ENCODE measurements at places on chromosomes 16 and 17.

GRCh38 chr17:56436142-56436541 is 157.4 kb upstream of the NOG start:
- DNase-seq: no peak
- no peak overlapping the region for H3K27ac ChIP-seq
- H3K4me1 ChIP-seq: no peaks in the 10 kb centered on the region
- no peaks in the 10 kb centered on the region for H3K36me3 ChIP-seq
- H3K4me3 ChIP-seq: no peak overlapping the region

GRCh38 chr17:50439008-50439407 is 13.0 kb downstream of the ACSF2 start:
- no peak for DNase-seq
- no peaks in the 10 kb centered on the region for H3K4me1 ChIP-seq
- H3K27me3 ChIP-seq: no peaks in the 10 kb centered on the region
- H3K27ac ChIP-seq: no peak overlapping the region
- peaks cover 3% of the 10 kb centered on the region for H3K36me3 ChIP-seq

DNA sequence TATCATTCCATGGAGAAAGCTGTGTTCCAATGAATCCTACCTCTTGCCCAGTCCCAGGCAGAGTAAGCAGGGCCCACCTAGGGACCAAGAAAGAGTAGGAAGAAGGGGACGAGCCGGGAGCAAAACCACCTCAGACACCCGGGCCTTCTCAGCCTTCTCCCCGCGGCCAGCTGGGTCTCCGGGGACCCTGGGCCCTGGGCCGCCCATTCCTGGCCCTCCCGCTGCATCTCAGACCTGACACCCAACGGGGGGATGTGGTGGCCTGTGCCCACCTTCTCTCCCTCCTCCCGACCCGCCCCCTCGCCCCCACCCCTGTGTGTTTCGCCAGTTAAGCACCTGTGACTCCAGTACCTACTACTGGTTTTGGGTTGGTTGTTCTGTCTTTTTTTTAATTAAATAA is 11.4 kb upstream of the CACNG1 start:
- no peak overlapping the region for H3K4me3 ChIP-seq
- H3K4me1 ChIP-seq: no peaks in the 10 kb centered on the region
- DNase-seq: no peak
- H3K36me3 ChIP-seq: no peaks in the 10 kb centered on the region
- peaks cover 35% of the 10 kb centered on the region for H3K27me3 ChIP-seq

GRCh38 chr16:71723537-71724319 is 773 bp downstream of the PHLPP2 start:
- peak overlapping the region; percentile 81 for H3K4me3 ChIP-seq
- H3K36me3 ChIP-seq: peaks cover 10% of the 10 kb centered on the region
- H3K27ac ChIP-seq: peak overlapping the region; percentile 74

DNA sequence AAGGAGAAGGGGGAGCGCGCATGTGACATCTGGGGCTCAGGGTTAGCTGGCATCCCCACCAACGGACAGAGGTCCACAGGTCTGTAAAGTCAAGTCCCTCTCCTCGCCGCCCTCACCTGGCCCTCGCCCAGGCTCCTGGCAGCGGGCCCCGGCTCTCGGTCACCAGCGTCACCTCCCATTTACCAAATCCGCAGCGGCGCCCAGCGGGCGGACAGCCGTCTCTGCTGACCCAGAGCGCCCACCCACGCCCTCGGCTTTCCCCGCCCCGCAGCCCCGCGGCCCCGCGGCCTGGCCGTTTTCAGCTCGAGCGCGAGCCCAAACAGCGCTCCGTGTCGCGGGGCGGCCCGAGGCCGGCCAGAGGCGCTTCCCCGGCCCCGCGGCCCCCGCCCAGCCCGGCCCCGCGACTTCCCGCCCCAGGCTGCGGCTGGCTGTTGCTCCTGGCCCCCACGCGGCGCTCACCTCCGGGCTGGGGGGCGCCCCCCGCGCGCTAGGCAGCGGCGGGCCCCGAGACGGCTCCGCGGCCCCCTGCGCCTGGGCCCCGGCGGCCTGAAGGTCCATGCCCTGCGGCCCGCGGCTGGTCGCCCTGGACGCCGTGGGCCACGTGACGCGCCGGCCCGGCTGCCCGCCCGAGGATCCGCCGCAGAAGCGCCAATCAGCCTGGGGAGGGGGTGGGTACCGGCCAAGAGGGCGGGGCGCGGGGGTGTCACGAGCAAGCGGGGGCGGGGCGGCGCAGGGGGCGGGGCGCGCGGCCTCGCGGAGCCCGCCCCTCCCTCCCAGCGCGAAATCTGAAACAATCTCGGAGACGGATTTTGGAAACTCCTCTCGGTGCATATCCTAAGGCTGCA is at the start of gene COPRS:
Gene COPRS (minus strand): TSS at position 603 of the 845 bp plus-strand sequence. CDS start 45 bp downstream, at position 558.
- H3K27me3 ChIP-seq: no peaks in the 10 kb centered on the region
- no peak within 1 kb of the TSS for H3K27ac ChIP-seq
- peaks cover 15% of the 10 kb centered on the region for H3K4me1 ChIP-seq
- peaks cover 21% of the 10 kb centered on the region for H3K36me3 ChIP-seq
- H3K4me3 ChIP-seq: peak within 1 kb of the TSS; percentile 77
- peak; percentile 47 for DNase-seq

DNA sequence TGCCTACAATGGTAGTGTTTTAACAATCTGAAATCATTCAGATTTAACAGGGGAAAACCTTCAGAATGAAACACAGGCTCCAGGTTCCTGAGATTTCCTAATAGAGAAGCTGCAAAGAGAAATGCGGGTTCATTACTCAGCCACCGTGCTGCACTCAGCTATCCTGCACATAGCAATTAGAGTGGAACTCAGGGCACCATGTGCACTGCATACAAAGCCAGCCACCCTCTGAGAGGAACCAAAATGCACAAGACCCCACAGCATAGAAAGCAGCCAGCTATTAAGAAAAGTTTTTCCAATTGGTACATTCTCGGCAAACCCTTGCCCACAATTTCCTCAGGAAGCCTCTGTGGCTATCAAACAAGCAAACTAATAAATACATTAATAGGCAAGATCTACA is 37.4 kb downstream of the TOM1L2 start:
- peaks cover 23% of the 10 kb centered on the region for H3K4me1 ChIP-seq
- H3K27me3 ChIP-seq: no peaks in the 10 kb centered on the region
- no peak overlapping the region for H3K4me3 ChIP-seq
- no peak overlapping the region for H3K27ac ChIP-seq

DNA sequence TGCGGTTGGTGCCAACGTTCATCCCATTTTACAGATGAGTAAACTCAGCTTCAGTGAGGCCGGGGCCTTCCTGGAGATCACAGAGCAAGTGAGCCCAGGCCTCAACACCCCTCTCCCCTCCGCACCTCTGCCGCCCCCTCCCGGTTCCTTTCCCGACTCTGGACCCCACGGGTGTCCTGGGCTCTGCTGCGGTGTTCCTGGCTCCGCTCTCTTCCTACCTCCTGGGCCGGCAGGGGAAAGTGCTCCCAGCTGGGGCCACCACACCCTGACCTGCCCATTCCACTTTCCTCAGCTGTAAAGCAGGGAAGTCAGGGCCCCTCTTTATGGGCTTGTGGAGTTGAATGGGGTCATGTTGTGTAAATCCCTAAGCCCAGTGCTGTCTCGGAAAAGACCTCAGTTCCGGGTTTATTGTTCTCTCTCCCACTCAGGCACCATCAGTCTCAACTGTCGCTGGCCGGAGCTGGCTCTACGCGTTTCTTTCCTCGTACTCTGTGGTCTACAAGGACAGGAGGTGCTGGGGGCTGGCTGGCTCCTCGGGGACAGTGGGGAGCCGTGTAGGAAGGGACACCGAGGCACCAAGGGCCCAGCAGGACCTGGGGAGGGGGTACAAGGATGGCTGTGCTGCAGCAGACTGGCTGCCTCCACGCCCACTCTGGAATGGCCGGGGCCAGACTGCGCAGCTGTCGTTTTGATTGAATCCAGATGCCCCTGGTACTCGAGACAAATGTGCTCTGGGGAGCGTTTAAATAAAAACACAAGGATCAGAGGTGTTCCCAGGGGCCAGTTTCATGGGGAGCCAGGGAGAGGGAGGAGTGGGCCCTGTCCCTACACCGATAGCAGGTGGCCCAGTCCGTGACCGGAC is 21.7 kb upstream of the ACSF3 start:
- H3K4me1 ChIP-seq: no peaks in the 10 kb centered on the region
- no peak for DNase-seq
- no peak overlapping the region for H3K27ac ChIP-seq
- H3K4me3 ChIP-seq: no peak overlapping the region
- no peaks in the 10 kb centered on the region for H3K36me3 ChIP-seq

- DNase-seq: no peak
- no peaks in the 10 kb centered on the region for H3K27me3 ChIP-seq
- H3K27ac ChIP-seq: no peak overlapping the region
- peaks cover 1% of the 10 kb centered on the region for H3K36me3 ChIP-seq
Observed at GRCh38 chr16:13435415-13435814, 484.5 kb upstream of the ERCC4 start.

DNA sequence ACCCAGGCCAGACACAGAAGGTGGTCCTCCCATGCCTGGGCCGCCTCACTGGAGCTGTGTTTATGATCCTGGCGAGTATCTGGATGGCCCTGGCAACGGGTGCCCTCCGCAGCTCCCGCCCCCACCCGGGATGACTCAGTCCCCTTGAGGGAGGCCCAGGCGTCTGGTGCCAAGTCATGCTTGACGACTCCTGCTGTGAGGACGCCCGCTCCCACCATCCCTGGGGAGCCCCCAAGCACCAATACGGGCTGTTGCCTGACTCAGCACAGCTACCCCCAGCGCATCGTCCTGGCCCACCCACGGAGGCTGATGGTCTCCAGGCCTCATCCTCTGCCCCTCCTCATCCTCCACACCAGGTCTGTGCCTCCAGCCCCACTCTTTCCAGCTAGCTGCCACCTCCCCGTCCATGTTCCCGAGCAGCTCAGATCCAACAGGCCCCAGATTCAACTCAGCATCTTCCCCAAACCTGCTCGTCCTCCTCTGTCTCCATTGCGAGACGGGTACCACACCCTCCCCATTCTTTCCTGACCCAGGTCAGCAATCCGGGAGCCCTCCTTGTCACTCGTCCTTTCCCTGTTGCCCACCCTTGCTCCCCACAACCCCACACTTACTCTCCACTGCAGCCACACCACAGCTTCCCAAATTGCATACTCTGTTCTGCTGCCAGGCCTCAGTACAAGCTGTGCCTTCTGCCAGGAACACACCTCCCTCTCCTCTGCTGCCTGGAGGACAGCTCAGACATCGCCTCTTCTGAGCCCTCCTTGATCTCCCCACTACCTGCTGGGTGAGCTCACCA is 2.6 kb downstream of the CAMKK1 start:
- H3K27ac ChIP-seq: no peak overlapping the region
- H3K4me1 ChIP-seq: peaks cover 45% of the 10 kb centered on the region
- H3K4me3 ChIP-seq: no peak overlapping the region

- no peak overlapping the region for H3K27ac ChIP-seq
- no peaks in the 10 kb centered on the region for H3K27me3 ChIP-seq
- DNase-seq: no peak
- H3K4me3 ChIP-seq: no peak overlapping the region
Observed at GRCh38 chr16:50585331-50585776, 37.2 kb downstream of the NKD1 start.

DNA sequence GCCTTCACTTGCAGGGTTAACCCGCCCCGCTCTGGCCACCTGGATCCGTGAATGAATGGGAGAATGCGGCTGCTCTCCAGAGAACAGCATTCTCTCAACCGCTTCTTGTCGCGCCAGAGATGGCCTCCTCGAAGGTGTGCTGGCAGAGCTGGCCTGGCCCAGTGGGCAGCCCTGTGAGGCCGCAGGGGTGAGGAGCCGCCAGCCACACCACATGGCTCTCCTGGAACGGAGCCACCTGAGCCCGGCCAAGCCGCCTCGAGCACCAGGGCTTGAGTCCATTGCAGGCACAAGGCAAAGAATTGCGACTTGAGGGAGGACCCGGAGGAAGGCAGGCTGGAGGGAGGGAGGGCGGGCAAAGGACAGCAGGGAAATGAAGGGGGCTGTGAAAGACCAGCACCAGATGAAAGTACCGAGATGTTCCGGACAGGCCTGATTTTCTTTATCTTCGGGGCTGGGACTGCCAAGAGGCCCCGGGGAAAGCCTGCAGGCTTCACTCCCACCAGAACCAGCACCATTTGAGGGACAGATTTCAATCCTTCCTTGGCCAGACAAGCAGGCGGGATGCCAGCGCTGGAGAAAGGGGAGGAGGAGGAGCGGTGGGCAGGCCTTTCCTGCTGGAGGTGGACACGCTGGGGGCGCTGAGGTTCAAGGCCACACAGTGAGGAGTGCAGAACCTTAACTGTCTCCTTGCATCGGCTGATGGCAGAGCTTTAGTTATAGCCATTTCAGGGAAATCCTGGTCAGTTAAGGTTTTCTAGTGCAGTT is 69.4 kb downstream of the MRC2 start:
- H3K4me3 ChIP-seq: no peak overlapping the region
- H3K27me3 ChIP-seq: peaks cover 33% of the 10 kb centered on the region
- no peak overlapping the region for H3K27ac ChIP-seq
- no peaks in the 10 kb centered on the region for H3K36me3 ChIP-seq
- no peak for DNase-seq

DNA sequence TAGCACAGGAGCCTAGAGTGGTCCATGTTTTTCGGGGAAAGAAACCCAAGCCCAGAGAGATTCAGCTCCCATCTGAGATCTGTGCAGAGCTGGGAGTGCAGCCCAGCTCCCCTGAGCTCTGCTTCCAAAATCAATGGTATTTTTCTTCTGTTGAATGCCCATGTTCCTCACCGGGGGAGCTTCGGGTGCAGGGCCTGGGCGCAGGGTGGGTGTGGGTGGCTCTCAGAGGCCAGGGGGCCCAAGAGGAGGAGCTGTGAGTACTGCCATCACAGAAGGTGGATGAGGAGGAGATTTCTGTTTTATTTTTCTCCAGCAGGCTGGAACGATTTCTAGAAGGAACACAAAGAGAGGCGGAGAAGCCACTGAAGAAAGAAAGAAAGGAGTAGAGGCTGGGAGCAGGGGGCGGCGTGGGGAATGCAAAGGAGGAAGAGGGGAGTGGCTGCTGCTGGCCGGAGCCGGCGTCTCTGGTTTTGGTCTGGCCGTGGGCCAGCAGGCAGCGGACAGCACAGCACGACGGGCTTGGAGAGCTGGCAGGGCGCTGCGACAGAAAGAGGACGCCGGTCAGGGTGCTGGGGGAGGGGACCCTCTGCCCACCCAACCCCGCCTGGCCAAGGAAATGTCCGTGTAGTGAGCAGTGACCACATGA is 76.2 kb upstream of the KSR1 start:
- H3K27ac ChIP-seq: no peak overlapping the region
- no peaks in the 10 kb centered on the region for H3K4me1 ChIP-seq
- H3K27me3 ChIP-seq: peaks cover 26% of the 10 kb centered on the region

GRCh38 chr16:49439050-49439449 is 65.4 kb downstream of the C16orf78 start:
- H3K27me3 ChIP-seq: peaks cover 27% of the 10 kb centered on the region
- H3K4me3 ChIP-seq: no peak overlapping the region
- H3K27ac ChIP-seq: no peak overlapping the region
- no peak for DNase-seq
- H3K36me3 ChIP-seq: peaks cover 3% of the 10 kb centered on the region

All from central memory CD8-positive, alpha-beta T cell (primary cell).